ENCODE measurements at places on chromosomes 12 and 14.
A peak's percentile ranks its signal among the peaks of the same experiment; 100 is the strongest.

GRCh38 chr12:105198961-105199360 lies 37.0 kb downstream of the APPL2 start:
- no peak for DNase-seq

- DNase-seq = no peak
Measured at GRCh38 chr12:123807670-123808069, 45.6 kb downstream of the DNAH10 start.

- peak; percentile 31 for DNase-seq
Measured at GRCh38 chr14:20682435-20683124, 1.8 kb upstream of the RNASE4 start.

DNA sequence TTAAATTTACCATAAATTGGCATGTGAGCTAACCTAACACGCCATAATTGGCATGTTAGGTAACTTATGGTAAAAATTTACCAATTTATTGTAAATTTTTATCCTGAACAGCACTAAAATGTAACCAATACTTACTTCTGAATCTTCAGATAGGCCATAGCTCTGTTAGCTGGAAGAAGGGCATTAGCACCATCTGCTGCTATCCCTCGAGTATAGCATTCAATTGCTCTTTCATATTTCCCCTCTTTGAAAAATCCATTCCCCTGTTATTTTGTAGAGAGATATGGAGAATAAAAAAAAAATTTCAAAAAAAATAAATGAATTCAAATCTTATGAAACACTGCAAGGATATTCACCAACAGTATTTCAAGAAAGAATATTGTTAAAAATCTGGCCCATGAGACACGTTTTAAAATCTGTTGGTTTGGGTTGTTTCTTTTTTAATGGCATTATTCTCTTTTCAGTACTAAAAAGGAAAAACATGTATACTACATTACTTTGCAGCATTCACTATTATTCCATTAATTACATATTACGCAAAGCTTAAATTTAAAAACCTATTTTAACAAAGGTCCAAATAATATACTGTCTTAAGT lies 19.1 kb downstream of the RPAP3 start:
- DNase-seq = no peak

GRCh38 chr14:31687726-31688125 lies 126.5 kb downstream of the NUBPL start:
- DNase-seq = no peak

GRCh38 chr14:51533160-51533559 lies 118.5 kb upstream of the FRMD6 start:
- no peak for DNase-seq

GRCh38 chr14:76486251-76486743 lies 110.4 kb downstream of the ESRRB start:
- DNase-seq = no peak

GRCh38 chr14:59333668-59334067 lies 131.5 kb downstream of the GPR135 start:
- no peak for DNase-seq

- no peak for DNase-seq
Measured at GRCh38 chr14:63267171-63267570, 51.6 kb downstream of the GPHB5 start.

GRCh38 chr14:29240066-29240465 lies 473.5 kb downstream of the FOXG1 start:
- no peak for DNase-seq

GRCh38 chr12:97940629-97941028 lies 478.0 kb downstream of the RMST start:
- no peak for DNase-seq

DNA sequence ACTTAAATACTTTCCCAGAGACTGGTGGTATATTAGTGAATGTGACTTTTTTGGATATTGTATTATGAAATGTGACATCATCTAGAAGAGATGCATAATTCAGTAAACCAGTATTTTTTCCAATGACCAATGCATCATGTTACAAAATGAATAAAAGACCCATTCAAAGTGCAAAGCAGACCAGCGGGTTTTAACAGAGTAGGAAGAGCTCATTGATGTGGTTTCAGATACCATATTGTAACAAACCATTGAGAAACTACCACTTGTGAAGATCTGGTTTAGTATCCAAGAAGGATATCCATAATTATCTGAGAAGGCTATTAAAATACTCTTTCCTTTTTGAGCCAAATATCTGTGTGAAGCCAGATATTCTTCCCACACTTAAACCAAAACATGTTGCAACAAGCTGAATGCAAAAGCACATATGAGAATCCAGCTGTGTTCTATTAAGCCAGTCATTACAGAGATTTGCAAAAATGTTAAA lies 47.7 kb downstream of the MVK start:
- no peak for DNase-seq

- no peak for DNase-seq
Measured at GRCh38 chr14:102571043-102571442, 21.4 kb upstream of the RCOR1 start.

DNA sequence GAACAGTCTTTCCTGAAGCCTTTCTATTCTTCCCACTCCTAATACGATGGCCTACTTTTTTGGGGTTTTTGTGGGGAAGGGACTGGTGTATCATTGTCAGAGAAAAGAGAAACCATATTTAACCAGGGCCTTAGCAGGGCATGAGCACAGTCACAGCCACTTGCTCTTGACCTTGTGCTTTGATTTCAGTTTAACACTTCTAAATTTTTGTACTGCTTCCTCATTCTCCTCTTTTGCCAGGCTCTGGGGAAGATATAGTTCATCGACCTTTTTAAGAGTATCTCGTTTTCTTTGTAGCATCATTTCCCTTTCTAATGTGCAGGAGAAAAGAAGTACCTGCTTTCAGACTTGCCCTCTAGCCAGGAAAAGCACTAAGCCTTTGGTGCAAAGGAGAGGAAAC lies 2.2 kb downstream of the ZBTB1 start:
- no peak for DNase-seq
